ENCODE measurements at places on chromosomes 1 and 21.
A peak's percentile ranks its signal among the peaks of the same experiment; 100 is the strongest.

GRCh38 chr1:232090816-232091215 lies 464.2 kb downstream of the DISC1 start:
- no peak for DNase-seq

- DNase-seq: no peak
Measured at GRCh38 chr21:34065027-34065426, 8.4 kb upstream of the MRPS6 start.

- no peak for DNase-seq
Measured at GRCh38 chr1:65422241-65423203, 2.1 kb downstream of the LEPR start.

DNA sequence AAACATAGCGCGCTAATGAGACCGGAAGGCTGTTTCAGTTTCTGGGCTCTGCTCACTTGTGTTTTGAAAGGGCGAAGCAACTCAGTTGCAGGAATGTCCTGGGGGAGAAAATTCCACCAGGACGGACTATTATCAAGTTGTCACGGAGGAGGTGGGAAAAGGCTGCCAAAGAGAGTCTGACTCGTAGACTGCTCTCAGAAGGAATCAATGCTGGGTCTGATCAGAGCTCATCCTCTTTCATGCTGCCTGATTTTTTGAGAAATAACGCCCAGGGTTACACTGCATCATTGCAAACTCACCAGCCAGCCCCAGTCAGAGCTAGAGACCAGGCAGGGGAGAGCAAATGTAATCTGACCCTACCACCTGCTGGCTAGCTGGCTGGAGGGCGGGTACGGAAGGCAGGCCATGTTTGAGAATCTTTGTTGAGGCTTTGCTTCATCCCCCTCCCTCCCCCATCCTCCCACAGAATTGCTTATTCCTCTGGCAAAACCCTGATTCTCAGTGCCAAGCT lies 36.4 kb upstream of the BCL9 start:
- no peak for DNase-seq

DNA sequence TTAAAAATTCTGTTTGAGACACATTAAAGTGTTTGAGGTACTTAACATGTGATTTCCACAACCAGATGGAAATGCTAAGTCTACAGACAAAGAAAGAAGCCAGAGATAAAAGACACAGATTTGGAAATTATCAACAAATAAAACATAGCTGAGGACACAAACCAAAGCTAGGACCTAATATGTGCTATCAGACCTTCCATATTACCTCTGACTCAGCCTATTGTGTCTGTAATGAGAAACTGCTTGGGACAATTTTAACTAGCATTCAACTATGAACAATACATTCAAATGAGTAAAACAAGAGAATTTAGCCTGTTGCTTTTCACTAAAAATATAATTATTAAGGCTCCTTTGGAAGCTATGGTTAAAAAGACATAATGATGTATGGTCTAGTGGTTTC lies 54.6 kb downstream of the WNT2B start:
- no peak for DNase-seq

DNA sequence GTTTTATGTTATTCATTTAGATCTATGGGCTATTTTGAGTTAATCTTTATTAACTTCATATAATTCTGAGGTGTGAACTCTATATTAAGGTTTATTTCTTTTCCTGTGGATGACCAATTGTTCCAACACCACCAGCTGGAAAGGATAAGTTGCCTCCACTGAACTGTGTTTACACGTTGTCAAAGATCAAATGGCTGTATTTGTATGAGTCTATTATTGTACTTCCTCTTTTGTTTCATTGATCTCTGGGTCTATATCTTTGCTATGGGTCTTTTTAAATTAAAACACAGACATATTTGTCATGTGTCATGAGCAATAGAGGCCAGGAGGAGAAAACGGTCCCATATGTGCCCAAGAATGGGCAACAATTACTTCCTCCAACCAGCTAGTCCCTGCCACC lies 5.2 kb upstream of the MAB21L3 start:
- no peak for DNase-seq

- no peak for DNase-seq
Measured at GRCh38 chr1:62439652-62440371, 3.0 kb downstream of the USP1 start.

GRCh38 chr1:59768792-59769735 lies 45.7 kb upstream of the HOOK1 start:
- DNase-seq: no peak

DNA sequence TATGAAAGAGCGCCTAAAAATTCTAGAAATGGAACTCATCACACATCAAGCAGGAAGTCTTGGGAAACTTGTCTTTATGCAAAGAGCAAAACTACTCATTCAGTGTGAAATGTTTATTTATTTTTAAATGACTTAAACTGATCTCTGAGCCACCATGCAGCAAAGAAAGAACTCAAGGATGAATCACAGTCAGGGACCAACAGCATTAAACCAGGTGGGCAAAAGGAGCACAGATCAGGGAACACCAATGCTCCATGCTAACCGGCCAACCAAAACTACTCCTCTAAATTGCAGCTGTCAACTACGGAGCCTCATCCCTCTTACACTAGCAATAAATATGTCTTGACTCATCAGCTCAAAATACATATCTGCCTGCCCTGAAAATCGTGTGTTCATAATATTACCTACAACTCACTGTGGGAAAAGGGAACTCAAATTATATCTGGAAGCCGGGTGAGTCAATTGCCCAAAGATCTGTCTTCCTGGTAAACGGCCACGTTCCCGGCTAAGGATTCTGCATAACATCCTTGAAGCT lies 129.2 kb downstream of the PTPN14 start:
- no peak for DNase-seq

GRCh38 chr1:109383087-109383779 lies 14.5 kb downstream of the SORT1 start:
- DNase-seq: no peak

GRCh38 chr1:10794724-10795275 lies 1.6 kb downstream of the CASZ1 start:
- peak; percentile 59 for DNase-seq

DNA sequence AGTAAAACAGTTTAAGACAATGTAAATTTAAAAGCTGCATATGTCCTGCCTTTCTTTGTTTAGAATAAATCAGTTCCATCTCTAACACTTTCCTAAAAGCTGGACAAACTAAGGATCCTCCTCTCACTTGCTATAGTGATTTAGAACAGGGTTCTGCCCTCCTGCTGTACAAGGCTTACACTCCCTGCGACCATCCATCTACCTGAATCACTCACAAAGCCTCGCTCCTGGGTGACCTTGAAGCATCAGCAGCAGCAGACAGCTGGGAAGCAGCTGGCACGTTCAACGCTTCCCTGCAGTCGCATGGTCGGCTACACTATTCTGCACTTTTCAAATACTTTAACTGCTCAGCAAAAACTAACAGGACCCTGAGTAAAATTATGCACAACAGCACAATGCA lies 128.0 kb downstream of the NTPCR start:
- DNase-seq: no peak

DNA sequence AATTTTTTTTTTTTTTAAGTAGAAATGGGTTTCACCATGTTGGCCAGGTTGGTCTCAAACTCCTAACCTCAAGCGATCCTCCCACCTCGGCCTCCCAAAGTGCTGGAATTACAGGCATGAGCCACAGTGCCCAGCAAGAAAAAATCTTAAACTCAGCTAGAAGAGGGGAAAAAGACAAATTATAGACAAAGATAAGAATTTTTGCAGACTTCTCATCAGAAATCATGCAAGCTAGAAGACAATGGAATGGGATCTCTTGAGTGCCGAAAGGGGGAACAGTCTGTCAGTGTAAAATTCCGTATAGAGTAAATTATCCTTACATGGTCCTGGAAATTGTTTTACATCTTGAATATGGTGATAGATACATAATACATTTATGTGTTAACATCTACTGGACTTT lies 294.4 kb downstream of the CAMTA1 start:
- no peak for DNase-seq

DNA sequence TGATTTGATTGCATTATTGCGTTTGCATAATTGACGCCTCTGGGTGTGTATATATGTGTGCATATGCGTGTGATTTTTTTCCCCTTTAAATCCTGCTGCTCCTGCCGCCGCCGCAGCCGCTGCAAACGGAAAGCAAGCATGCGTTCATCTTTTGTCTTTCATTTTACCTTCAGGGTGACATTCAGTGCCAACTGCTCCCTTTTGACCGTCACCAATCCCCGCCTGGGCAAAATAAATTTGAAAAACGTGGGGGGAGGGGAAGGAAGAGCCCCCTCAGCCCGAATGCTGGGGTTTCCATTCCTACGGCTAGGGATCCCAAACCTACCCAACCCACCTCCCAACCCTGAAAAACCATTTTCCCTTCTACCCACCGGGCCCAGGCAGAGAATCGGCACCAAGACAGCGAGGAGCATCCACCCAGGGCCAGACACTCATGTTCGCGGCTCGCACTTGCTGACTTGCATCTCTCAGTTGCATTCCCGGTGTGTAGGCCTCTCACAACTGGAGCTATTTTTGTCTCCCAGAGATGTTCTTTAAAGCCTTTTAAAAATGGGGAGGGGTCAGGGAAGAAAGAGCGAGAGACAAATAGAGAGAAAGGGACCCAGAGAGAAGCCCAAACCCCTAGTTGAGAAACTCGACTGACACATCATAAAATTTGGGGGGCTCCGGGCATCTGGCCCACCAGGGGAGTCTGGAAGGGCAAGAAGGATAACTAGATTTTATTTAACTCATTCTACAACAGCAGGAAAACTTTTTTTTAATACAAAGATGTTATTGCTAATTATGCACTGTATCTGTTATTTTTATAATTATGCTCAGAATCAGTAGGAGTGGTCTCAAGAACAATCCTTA lies 367.1 kb upstream of the ESRRG start:
- DNase-seq: peak; percentile 20

DNA sequence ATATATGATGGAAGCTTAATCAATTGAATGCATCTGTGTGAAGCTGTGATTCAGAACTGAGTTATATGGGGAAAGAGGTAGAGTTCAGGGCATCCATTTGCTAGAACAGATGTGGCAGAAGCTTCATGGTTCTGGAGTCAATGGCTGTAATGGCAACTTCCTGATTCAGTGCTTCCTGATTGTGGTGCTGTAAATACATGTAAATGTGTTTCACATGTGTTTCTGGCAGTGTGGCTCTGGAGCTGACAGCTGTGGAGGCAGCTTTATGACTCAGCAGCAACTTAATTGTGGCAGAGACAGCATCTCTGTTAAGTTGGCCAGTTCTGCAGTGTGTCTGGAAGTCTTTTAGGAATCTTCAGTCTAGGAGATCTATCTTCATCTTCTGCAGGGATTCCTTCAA lies 226.6 kb upstream of the ZRANB2 start:
- no peak for DNase-seq

- DNase-seq: no peak
Measured at GRCh38 chr1:58500043-58500442, 46.5 kb downstream of the OMA1 start.

- no peak for DNase-seq
Measured at GRCh38 chr1:12475530-12475934, 142.5 kb downstream of the DHRS3 start.

DNA sequence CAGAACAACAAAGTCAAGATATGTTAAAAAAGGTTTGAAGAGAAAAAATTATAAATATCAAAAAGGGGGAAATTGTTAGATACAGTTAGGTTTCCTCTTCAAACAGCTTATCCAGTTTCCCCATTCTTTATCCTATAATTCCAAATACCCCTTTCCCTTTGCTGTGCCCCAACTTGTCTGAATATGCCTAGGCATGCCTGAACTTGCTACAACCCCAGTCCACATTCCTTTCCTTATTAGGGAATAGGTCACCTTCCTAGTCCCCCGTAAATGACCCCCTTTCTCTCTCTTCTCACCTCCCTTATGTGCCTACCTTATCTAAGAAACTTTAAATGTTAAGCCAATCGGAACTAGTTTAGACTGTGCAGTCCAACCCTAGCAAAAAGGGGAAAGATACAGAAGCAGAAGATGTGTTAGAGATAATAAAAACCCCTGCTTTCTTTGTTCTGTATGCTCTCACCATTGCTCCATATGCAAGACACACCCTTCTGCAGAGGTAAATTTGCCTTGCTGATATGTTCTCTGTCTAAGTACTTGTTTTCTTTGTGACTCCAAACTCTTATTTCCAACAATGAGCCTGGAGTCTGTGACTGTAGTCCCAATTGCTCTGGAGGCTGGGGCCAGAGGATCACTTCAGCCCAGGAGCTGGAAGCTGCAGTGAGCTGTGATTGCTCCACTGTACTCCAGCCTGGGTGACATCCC lies 810.1 kb downstream of the PLA2G4A start:
- DNase-seq: no peak

DNA sequence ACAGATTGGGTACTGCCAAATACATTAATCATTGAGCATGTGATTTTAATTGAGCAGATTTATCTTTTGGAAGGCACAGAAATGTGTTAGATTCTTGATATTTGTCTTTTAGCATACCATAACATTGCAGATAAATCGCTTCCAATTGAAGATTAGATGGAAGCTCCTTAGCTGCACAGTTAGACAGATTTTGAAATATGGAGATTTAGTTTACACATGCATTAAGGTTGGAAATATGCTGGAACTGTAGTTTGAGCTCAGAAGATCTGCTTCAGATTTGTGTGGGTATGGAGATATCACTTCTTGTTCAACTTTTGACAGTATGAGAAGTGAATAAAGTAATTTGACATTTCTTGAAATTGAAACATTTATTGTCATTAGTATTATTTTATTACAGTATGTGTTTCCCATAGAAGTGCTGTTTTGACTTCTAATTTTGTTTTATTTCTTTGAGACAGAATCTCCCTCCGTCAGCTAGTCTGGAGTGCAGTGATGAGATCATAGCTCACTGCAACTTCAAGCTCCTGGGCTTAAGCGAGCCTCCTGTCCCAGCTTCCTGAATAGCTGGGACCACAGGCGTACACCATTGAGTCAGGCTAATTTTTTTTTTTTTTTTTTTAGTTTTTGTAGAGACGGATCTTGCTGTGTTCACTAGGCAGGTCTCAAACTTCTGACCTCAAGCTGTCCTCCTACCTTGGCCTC lies 29.1 kb downstream of the THRAP3 start:
- no peak for DNase-seq

- DNase-seq: no peak
Measured at GRCh38 chr1:225451340-225451739, 23.5 kb upstream of the LBR start.

GRCh38 chr1:212680680-212681389 lies 18.8 kb downstream of the BATF3 start:
- DNase-seq: no peak

GRCh38 chr1:204190212-204191211 lies 5.8 kb downstream of the KISS1 start:
- no peak for DNase-seq

GRCh38 chr1:175845338-175845737 lies 101.9 kb upstream of the TNR start:
- DNase-seq: no peak

DNA sequence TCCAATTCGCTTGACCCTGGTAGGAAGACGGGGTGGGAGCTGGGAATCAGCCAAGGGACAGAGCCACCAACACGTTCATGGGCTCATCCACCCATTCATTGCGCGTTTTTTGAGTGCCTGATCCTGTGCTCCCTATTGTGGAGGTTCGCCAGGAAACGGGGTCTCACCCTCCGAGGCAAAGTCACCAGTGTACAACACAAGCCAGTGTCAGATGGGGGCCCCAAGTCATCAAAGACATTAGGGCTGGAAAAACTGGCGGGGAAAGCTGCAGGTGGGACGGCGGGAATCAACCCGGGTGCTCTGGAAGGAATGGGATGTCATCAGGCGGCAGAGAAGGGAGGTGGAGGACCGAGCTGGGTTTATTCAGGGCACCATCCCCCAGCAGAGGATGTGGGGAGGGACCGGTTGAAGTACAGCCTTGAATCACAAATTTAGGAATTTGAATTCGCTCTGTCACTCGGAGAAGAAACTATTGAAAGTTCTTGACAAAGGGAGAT lies 667 bp upstream of the NID1 start:
- no peak for DNase-seq

- DNase-seq: no peak
Measured at GRCh38 chr1:241610056-241610815, 29.9 kb downstream of the CHML start.

All from left ventricle myocardium inferior (tissue), 1 donor.